ENCODE measurements at places on chromosomes 16 and 17.

- no peak for DNase-seq
These were observed 205.3 kb upstream of the TNRC6C start for GRCh38 chr17:77753246-77753645.

DNA sequence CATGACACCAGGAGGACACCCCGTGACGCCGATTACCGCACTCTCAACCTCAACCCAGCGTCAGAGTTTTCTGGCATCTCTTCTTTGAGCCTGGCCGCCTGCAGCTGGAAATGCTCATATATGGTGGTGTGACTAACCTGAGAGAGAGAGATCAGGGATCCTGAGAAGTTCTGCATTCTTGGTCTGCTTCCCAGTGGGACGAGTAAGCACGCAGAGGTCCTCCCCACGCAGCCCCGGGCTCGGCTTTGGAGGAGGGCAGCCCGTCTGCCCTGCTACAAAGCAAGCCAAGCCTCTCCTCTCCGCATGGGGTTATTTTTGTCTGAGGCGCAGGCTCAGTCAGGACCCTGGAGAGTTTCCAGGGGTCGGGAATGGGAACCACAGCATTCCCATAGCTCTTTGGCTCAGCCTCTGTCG, 16.5 kb downstream of the CRISPLD2 start:
- DNase-seq = no peak

GRCh38 chr17:69335058-69335457, 8.1 kb upstream of the ABCA5 start:
- no peak for DNase-seq

- DNase-seq = no peak
These were observed 26.4 kb upstream of the CLEC3A start for GRCh38 chr16:77995843-77996455.

GRCh38 chr16:65666132-65666941, 544.5 kb upstream of the CDH11 start:
- DNase-seq = no peak

GRCh38 chr17:6787081-6787693, 11.2 kb downstream of the FBXO39 start:
- DNase-seq = no peak

DNA sequence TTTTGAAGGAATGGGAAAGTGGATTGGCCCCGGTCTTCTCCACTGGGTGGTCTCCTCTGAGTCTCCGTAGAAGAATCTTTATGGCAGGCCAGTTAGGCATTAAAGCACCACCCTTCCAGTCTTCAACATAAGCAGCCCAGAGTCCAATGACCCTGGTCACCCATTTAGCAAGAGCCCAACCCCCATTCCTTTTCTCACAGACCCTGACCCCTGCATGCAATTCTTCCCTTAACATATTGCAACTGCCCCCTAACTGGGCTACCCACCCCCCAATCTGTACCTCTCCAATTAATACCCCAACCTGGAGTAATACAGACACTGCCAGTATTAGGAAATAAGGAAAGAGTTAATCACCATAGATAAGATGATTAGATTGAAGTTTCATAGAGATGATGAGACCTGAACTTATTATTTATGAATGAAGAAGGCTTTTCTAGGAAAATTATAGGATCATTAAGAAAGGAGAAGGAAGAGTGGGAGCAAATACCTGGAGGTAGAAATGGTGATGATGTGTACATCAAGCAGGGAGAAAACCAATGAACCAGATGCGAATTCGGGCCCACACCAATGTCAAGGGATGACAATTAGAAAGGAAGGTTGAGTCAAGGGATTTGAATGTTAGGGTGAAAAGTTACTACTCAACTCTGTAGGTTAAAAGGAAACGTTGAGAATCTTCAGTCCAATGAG, 2.4 kb downstream of the CCL2 start:
- no peak for DNase-seq

- DNase-seq = no peak
These were observed 2.0 kb downstream of the DNASE1L2 start for GRCh38 chr16:2238150-2238837.

GRCh38 chr16:31467858-31468257, 4.1 kb upstream of the TGFB1I1 start:
- DNase-seq = no peak

DNA sequence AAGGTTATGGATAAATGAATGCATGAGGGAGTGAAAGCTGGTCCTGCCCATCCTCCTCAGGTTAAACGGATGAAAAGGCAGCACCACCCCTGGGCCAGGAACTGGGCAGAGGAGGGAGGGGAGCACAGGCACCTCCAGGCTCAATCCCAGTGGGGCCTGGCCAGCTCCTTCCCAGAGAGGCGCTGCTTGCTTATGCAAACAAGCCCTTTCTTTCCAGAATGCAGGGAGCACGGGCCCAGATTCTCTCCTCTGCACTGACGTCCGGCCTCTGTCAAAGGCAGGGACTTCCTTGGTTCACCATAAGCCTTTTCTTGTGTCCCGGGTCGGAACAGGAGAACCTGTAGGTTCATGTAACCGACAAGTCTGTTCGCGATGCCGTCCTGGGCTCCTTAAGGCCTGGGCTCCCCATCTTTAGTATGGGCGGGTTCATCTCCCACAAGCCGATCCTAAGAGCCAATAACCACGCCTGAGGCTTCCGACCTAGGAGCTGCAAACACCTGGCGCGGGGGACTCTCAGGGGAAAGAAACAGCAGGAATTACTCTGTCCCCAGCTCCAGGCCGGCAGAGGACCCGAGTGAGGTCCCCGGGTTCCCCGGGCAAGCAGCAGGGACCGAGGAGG, 16.3 kb downstream of the ENPP7 start:
- DNase-seq = no peak

DNA sequence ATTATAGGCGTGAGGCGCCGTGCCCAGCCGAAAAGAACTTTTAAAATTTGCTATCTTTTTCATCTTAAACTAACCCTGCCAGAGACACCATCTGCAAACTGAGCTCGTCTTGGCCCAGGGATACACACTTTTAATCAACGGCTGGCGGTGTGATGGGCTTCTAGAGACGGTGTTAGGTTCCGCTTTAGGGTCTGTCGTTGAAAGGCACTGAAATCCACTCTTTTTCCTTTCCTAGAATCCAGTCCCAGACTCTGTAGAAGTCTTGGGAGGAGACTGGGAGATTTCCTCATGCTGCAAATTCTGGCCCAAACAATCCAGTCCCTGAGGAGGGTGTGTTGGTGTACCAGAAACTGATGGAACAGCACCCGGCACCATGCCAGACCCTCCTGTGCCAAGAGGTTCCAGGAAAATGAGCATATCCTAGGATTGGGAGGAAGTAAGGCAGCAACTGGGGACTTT, 52.0 kb upstream of the TEX2 start:
- DNase-seq = no peak

DNA sequence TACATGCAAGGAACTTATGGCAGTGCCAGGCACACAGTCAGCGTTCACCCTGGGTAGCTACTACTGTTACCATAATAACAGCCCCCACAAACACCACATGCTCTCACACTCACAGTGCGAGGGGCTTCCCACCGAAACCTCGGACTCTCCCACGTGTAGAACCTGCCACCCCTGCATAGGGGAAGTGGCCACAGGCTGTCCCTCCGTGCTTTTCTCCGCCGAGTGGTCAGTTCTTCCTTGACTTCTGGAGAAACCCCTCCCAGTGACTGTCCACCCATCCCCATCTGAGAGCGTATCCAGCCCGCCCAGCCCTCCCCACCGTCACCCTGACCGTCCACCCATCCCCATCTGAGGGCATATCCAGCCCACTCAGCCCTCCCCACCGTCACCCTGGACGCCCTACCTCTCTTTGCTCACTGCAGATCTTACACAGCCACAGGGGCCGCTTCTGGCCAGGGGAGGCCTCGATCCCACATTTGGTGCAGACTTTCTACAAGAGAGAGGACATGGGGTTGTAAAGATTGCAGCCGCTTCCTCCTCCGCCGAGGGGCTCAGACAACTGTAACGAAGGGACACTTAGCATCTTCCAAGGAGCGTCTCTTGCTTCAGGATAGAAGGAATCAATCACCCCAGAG, 71.1 kb downstream of the RPH3AL start:
- DNase-seq = no peak

DNA sequence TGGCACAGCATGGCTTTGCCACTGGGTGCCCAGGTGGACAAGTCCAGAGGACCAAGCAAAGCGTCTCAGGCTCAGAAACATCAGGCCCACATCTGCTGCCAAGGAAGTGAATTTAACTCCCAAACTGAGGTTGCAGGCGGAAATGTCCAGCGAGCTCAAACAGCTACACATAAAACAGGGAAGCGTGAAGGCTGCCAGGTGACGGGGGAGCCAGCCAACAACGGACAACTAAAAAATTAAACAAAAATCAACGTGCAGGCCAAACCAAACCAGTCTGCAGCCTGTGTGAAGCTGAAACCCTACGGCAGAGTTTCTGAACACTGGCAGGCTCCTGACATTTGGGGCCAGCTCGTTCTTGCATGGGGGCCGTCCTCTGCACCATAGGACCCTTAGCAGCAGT, 2.5 kb downstream of the TK1 start:
- no peak for DNase-seq

GRCh38 chr16:56990407-56991286, 1.3 kb downstream of the NLRC5 start:
- no peak for DNase-seq

DNA sequence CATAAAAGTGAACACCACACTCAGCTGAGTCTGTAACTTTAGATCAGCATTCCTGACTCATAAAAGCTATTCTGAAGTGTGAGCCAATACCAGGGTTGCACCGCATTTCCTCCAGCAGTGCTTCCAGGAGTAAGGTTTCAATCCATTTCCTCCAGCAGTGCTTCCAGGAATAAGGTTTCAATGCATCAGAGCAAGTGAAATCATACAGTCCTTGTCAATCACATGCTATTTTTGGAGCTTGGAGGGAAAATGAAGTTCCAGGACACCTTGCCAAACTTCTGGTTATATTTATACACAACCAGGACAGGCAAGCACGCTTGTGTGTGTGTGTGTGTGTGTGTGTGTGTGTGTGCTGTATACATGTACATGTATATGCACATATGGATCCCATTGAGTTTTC, 327.6 kb downstream of the GRIN2A start:
- no peak for DNase-seq

All from CD8-positive, alpha-beta memory T cell (primary cell).